ENCODE measurements at places on chromosomes 3 and 15.

DNA sequence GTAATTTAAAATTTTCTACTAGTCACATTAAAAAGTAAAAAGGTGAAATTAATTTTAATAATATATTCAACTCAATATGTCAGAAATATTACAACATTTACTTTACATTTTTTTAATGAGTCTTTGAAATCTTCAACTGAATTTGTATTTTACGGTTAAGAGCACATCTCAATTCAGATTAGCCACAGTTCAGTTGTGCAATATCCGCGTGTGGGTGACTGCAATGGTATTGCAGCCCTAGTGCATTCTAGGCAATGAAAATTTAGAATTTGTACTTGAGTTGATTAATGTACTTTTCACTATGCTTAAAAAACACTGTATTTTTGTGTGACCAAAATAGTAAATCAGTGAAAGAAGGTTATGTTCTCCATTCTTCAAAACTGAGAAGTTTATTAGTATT, 57.3 kb downstream of the CEP63 start:
- no peak for DNase-seq

GRCh38 chr3:15766406-15766805, 31.4 kb downstream of the ANKRD28 start:
- no peak for DNase-seq

DNA sequence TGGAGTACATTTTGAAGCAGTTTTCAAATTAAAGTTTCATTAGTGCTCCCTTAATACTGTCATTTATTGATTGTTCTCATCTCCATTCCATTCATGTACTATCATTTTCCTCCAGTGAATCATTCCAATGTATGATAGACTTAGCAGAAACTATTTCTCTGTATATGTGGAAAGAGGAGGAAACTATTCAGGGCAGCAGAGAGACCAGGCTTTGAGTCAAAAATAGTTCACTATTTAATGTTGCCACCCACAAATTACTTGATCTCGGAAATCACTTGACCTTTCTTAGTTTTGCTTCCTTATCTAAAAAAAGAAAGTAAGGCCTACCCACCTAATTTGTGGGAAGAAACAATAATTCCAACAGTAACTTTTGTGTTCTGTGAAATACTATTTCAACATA, 610.5 kb upstream of the ZNF385D start:
- DNase-seq, result no peak

DNA sequence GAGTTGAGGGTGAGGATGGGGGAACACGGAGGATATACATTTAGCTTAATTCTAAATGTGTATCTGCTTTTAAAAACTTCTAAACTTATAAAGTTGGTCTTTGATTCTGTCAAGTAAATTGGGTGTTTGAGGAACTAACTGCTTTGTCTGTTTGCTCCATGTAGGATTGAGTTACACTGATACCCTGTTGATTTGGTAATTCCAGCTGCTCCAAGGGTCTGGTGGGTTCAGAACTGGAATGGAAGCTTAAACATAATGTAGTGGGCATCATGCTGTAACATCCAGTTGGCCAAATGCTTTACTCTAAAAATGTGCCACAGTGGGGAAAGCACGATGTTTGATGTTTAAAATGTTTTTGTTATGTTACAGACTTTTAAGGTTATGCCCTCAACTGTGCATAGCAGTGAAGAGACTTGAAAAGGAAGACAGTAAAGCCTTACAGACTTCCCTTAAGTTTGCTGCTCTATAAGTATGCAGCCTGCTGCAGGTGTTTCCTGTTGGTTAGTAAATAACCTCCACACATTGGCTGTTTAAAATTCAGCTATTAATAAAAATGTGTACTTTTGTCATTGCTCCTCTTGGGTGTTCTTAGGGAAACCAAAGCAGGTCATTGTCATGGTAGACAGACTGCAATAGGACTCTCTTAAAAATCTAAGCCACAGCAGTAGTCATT, 5.9 kb upstream of the EDEM1 start:
- DNase-seq, result no peak

DNA sequence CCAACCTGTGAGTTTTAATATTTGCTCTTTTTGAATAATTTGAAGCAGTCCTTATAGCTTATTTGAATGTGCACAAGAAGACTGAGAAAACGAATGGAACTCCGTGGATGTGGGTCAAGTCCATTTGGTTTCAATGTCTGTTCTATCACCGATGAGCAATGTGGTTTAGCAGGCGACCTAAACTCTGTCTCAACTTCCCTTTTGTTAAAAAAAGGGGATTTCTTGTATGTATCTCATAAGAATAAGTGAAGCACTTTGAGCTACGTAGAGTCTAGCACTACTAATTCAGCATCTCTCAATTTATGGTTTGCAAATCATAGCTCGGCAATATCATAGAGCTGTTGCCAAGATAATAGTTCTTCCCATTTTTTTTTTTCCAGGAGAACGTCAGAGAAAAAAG, 4.6 kb upstream of the SKIL start:
- DNase-seq, result no peak

DNA sequence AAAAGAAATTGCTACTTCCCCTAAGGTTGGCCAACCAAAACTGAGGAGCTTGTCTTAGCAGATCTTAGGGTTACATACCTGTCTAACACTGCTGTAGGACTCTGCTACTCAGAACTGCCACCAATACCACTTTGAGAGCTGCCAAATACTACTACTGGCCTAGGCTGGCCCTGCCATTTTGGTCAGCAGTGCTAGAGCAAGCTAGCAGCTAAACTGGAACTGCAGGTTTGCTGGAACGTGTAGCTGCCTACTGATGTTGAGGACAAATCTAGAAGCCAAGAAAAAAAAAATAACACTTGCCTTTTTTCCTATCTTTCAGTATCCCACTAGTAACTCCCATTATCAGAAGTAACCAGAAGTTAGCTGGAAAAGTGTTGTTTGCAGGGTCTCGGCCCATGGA, 387.4 kb downstream of the RBMS3 start:
- no peak for DNase-seq

- no peak for DNase-seq
Observed at GRCh38 chr3:36701249-36701572, 63.1 kb downstream of the DCLK3 start.

DNA sequence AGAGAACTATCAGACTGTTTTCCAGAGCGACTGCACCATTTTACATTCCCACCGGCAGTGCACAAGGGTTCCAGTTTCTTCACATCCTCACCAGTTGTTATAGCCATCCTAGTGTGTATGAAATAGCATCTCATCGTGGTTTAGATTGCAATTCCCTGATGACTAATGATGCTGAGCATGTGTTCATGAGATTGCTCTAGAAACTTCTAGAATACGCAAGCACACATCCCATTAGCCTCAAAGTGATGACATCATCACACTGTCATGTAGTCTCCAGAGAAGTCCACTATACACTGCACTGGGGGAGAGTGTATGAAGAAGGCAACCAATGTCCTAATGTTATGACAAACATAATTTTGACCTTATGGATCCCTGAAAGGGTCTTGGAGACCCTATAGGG, 30.1 kb downstream of the FBLN2 start:
- DNase-seq, result no peak

GRCh38 chr15:31740203-31740602, 290.1 kb upstream of the CHRNA7 start:
- DNase-seq, result peak; percentile 44

GRCh38 chr3:72004749-72005292, 219.9 kb upstream of the PROK2 start:
- no peak for DNase-seq

- no peak for DNase-seq
Observed at GRCh38 chr15:101351736-101352135, 56.7 kb upstream of the SNRPA1 start.

DNA sequence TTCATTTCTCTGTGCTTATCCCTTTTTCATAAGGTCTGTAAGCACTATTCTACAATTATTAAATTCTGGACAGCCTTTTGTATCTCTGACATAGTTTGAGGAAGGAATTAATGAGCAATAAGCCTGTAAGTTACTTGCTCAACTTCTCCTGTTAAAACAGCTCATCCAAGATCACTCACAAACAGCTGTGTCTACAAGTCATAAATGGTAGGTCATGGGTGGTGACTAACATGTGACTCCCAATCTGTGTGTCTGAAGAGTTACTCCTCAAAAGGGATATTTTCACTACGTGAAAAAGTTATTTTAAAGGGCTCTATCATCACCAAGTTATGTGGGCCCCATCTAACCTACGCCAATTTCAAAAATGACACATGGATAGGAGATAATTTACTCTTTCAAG, 145.2 kb upstream of the CBLB start:
- no peak for DNase-seq

DNA sequence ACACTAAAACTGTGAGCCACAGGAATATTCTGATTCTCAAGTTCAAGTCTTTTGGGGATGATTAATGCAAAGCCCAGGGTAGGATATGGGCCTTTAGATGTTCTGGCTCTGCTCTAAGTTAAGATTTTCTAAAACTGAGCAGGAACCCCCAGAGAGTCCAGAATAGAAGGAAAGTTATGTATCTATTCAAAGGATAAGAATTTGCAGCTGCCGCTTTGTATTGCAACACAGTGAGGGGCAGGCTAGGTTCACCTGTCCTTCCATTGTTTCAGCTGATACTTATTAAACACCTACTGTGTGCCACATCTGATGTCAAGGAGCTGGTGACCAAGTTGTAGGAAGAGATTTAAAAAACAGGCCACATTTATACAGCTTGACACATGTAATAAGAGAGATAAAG, 290.4 kb downstream of the MAGI1 start:
- DNase-seq, result no peak

DNA sequence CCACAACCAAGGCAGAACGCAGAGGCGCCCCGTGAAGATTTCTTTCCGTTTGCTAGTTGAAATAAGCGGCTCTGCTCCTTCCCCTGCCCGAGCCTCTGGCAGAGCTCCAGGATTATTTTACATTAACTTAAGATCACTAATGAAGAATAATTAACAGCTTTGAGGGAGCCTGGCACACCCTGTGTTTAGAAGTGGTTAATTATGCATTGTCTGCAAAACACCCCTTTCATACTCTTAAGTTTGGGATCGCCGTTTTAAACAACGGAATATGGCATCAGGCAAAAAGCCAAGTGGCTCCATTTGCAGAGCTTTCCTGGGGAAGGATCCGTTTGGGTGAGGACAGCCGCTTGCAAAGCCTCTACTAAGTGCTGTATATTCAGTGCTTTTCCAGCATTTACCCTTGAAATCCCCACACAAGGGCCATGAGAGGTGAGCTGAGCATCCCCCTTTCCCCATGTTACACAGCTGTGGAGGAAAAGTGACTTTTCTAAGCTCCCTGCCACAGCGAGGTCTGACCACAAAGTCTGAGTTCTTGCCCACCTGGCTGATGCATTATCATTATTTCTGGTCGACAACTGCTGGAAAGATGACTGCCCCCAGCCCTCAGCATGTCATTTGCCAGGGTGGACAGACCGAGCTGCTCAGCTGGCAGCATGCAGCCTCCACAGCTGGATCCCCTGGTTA, 33.9 kb downstream of the IQSEC1 start:
- DNase-seq, result no peak

DNA sequence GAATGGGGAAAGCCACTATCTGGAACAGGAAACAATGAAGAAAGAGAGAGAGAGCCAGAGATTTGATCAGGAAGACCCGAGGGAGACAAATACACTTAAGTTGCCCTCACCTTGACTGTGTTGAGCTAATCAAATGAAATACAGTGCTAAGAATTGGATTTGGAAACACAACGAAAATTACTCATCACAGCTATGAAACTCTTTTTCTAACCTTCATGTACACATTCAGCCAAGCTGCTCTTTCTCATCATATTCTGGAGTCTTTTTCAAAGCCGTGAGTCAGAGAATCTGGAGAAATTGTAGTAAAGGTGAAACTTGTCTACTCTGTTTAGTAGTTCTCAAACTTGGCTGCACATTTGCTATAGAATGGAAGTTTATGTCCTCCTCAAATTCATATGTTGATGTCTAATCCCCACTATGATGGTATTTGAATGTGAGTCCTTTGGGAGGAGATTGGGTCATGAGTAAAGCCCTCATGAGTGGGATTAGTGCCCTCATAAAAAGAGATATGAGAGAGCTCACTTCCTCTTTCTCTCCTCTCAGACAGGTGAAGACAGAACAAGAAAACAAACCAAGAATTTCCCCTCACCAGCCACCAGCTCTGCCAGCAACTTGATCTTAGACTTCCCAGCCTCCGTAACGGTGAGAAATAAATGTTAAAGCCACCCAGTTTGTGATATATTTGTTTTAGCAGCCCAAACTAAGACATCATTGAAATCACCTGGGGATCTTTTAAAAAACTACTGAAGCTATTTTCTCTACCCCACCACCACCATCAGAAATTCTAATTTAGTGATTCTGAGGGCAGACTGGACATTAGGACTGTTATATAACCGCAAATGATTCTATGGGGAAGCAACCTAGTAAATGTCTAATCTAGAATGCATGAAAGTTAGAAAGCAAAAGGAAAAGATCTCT, 143.6 kb upstream of the GRM7 start:
- DNase-seq, result no peak

DNA sequence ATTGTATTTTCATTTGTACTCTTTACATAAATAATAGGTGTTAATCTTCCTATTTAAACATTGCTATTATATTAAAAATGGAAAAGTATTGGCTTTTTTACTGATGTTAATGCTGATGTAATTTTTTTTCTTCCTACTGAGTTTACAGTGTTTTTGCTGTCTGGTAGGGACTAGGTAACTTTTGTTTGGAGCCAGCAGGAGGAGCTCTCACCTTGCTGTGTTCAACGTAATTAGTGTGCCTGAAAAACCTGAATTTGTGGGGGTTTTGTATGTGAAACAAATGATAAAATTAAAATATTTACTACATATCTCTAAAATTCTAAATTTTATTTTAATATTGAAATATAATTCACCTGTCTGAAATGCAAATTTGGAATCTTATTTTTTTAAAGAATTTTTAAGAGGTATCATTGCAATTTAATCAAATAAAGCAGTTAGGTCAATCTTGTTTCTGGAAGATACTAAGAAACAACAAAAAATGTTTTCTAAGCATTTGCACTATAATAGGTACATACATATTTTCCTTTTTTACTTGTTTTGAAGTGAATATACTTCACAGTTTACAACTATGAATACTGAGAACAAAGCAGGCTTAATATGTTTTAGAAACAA, 48.8 kb downstream of the EPHA6 start:
- DNase-seq, result peak; percentile 52

DNA sequence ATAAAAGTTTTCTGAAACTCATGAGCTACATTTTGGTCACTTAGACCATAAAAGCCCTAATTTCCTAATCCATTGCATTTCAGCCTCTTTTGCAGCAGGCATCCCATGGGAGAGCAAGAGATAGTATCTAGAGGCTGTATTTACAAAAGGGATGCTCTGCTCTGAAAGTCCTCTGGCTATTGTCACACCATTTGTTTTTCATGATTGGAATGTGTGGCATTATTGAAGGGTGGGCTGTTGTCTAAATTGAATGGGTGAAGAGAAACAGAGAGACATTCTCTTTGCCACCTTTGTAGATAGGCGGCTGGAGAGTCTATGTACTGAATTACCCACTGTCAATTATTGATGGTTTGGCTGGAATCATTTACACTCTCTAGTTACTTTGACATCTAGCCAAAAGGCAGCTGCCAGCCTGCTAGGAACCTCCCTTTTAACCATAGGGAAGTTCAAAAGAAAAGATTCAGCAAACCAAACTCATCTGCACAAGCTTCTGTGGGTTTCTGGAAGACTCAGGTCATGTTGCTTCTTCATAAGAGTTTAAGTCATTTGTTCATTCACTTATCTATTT, 89.8 kb upstream of the RARB start:
- DNase-seq, result no peak

GRCh38 chr15:97989299-97989698, 28.8 kb downstream of the ARRDC4 start:
- no peak for DNase-seq

All from Ammon's horn (tissue), 1 donor.